ENCODE measurements at places on chromosomes 2 and 18.

DNA sequence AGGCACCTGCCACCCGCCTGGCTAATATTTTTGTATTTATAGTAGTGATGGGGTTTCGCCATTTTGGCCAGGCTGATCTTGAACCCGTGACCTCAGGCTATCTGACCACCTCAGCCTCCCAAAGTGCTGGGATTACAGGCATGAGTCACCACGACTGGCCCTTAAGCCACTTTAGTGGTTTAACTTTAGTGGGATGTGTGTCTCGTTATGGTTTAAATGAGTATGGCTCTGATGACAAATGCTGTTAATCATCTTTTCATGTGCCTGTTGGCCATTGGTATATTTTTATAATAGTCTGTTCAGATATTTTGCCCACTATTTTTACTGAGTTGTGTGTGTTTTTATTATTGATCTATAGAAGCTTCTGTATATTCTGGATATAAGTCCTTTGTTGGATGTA lies 205.9 kb downstream of the MYO1B start:
- no peak for DNase-seq

- no peak for DNase-seq
These were observed 78.9 kb downstream of the COPS8 start for GRCh38 chr2:237164474-237165042.

DNA sequence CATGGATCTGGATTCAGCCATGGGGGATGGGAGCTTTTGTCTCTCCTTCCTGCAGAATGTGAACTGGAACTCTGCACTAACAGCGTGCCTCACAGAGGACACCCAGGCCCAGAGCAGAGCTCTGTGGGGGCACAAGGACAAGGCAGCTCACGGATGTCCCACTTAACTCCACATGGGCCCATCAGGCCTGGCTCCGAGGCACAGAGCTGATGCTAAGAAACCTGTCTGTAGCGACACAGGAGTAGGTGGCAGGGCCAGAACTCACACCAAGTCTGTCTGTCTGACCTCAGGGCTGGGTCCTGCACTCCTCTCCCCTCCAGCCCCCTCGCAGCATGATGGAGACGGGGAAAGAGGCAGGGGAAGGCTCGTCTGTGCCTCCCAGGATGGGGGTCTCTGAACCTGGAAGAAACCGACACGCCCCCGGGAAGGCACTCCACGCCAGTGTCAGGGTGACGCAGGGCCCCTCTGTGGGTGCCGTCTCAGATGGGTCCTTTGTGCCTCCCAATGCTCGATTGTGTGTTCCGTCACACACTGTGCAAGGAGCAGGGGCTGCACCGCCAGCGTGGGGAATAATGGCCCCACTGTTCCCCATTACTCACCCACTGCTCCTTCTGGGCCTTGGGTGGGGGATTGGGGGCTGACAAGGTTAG lies 36.6 kb downstream of the FAM178B start:
- DNase-seq = no peak

DNA sequence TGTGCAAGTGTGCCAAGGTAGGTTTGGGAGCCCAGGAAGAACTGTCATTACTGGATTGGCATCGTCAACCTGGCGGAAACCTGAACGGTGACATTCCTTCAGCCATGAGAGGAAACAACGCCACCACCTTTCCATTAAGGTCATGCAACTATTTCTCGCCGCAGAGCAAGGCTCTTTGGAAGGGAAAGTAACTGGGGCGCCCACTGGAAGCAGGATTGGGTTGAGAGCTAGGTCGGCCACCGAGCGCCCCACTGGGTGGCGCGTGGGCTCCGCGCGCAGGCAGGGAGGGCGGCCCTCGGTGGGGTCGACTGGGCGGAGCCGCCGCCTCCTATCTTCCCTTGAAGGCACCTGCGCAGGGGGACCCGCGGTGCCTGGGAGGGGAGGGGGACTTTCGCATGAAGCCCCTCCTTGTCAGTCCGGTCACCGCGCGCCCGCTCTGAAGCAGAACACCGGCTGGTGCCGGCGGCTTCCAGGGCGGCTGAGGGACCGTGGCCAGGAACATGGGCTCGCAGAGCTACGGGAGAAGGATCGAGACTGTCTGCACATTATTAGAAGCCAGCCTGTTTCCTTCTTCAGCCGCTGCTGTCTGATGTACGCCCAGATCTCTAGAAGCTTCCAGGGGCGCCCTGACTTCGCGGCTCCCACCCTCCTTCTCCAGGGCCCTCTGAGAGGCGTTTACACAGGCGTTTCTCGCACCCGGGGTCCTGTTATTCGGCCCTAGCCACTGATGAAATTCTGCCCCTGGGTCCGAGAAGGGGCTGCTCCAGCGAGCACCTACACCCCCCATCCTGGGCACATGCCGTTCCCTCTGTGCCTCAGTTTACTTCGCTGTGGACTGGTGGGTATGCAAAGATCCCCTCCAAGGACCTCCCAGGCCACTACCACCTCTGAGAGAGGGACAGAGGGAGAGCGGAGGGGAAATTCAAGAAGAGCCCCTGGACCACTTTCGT lies 27.3 kb upstream of the MAL start:
- no peak for DNase-seq

- no peak for DNase-seq
These were observed 59.4 kb downstream of the MMADHC start for GRCh38 chr2:149527998-149528755.

DNA sequence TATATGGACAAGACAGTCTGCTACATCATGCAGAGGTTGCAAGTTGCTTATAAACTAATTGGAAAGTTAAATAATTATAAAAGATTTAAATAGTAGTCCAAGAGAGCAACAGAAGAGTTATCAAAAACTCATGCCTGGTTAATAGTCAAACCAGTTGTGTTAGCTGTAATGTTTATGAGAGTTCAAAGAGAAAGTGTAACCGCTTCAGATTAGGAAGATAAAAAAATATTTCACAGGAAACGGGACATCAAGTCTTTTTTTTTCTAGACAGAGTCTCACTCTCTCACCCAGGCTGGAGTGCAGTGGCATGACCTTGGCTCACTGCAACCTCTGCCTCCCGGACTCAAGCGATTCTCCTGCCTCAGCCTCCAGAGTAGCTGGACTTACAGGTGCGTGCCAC lies 34.6 kb upstream of the RNF125 start:
- DNase-seq = no peak

DNA sequence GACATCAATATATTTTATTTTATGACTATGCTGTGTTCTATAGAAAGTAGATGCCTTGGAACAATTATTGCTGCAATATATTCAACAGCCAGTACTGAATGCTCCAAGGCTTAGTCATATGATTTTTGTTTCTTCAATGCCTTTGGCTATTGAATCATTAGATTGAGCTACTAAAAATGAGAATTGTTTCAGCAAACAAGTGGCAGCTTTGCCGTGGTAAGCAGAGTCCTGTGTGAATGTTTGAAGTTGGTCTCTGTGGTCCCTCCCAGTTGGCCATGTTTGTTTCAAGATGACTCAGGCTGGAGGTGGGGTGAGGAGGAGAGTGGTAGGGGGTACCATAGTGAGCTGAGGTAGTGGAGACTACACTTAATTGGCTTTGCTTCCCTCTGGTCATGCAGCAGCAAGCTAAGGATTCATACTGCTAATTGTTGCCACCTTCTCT lies 198.6 kb upstream of the EPAS1 start:
- no peak for DNase-seq

GRCh38 chr2:207768168-207768865 lies 1.4 kb downstream of the FZD5 start:
- no peak for DNase-seq

- DNase-seq = no peak
These were observed 21.3 kb upstream of the ACKR3 start for GRCh38 chr2:236548179-236548921.

DNA sequence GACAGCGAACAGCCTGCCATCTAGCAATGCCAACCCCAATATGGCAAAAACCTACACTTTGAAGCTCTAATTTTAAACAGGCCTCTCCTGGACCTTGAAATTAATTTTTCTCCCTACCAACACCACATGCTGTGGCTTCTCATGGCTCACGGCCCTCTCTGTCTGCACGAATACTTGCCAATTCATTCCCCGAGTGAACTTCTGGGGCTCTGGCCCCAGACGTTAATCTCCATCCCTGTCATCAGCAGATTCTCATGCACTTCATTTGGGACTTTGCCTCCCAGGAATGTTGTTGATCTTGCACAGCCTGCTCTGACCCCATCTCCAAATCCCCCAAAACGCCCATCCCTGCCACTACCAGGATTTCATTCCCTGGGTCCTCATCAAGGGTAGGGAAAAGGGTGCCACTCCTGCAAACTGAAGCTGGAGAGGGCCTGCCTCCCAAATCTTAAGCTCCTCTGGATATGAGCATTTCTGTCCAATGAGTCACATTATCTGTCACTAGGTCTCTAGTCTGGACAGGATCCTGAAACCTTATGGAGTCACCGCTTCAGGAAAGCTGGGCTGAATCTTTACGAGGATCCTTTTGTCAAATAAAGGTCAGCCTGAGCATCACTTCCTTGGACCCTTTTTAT lies 10.4 kb downstream of the FIGLA start:
- no peak for DNase-seq

DNA sequence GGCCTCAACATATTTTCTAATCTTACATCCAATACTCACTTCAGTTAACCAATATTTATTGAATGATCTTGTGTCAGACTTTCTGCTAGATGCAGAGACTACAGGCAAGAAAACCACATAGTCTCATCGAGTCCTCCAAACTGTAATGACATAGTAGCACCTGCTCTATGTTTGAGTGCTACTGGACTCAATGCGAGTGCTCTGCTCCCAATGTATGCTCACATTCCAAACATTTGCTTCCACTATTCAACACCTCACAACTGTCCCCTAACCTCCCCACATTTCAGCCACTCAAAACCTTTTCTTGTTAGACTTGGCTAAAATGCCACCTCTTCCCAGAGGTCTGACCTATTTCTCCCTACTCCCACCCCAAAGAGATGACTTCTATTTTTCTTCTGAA lies 65.2 kb downstream of the SLC66A3 start:
- no peak for DNase-seq

DNA sequence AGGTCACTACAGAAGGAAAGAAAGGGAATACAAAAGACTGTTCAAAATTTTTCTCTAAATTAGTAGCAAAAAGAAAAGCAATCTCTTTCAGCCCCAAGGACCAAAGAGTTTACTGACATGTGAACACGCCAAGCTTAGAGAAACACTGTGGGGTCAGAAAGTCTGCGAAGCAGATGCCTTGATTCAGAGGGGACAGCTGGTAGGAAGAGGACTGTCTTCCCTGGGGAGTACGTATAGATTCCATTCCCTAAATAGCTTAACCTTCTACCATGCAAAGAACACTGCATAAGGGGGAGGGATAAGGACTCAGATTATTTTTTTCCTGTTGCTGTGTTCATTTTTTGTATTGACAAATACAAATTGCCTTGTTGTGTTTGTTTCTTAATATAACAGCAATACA lies 96.1 kb downstream of the IRS1 start:
- DNase-seq = no peak

DNA sequence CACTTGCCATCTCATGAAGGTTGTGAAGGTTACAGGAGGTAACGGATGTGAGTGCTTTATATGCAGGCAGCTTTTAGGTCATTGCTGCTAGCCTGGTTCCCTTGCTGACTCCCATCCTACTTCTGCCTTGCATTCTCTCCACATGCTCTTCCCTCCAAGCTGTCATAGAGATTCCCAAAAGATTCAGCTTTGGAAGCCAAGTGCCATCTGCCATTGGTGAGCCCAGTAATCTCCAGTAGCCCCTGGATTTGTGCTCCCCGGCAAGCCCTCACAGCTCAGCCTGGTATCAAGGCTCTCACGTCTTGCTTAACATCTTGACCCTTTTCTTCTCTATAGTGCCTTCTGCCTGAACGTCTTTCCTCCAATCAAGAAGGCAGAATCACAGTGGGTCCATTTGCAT lies 61.6 kb downstream of the MYT1L start:
- DNase-seq = no peak

- no peak for DNase-seq
These were observed 29.4 kb upstream of the TSPYL6 start for GRCh38 chr2:54285451-54285850.

DNA sequence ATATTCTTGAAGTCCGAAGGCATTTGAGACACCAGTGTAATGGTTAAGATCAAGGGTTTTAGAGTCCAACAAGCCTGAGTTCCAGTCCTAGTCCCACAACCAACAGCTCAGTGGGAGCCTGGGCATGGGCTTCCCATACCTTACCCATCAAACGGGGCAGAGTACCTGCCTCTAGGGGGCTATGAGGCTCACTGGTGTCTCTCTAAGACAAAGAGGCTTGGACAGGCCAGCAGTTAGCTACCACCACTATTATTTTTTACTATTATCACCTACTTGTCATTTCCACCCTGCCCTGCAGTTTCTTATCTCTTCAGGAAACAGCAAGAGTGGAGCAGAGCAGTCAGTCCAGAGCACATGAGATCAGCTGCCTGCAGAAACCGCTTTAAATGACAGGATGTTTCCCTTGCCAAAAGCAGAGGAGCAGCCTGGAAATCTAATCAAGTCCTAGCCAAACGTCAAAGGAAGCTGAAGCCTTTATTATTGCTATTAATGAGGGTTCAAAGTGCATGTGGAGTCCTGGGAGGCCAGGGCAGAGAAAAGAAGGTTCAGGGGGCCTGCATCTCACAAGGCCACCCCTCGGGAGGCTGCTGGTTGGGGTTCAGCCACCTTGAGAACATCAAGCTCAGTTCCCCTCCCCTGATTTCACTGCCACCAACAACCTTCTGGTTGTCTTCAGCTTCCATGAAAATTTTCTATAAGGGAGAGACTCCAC lies 66.6 kb downstream of the STPG4 start:
- DNase-seq = no peak

DNA sequence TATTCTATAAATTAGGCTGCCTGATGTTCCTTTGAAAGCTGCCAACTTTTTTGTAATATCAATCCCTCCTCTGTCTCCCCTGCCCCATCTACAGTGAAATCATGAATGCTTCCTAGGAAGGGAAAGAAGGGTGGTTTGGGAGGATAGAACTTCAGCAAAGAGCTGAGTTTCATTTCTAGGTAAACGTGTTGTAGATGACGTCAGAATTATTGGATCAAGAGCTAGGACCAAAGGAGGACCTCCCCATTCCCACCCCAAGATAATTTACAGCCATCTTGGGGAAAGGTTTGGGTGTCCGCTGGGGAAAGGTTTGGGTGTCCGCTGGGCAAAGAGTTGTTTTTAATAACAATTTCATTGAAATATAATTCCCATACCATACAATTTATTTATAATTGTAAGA lies 11.2 kb upstream of the ANKRD53 start:
- no peak for DNase-seq

DNA sequence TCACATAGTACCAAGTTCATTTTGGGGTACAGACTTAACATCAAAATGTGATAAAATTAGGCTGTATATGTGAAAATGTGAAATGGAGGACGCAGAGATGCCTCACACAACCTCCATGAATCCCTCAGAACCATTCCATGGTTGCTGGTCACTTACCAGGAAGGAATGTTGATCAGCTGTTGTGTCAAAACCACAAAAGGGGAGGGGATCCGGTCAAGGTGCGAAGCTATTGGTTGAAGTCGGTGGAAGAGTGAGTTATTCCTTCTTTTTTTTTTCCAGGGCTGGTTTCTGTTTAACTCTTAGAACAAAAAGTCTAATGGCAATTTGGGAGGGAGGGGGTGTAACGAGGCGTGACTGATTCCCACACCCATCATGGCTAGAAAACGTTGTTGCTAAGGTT lies 32.3 kb upstream of the REG3A start:
- DNase-seq = no peak

DNA sequence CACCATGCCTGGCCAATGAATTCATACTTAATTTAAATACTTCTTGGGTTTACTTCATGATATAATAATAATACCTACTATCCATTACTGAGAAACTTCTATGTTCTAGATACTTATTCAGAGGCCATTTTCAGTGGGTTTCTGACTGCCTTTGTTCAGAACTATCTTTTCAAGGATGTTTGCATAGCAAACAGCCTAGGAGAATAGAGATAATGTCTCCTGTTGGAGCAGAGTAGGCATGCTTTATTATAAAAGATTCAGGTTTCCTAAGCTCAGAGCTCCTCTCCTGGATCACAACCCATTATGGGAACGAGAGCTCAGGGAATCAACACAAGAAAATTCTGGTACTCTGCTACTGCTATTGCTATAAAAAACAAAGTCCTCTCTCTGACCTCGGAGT lies 11.1 kb downstream of the FASTKD1 start:
- no peak for DNase-seq

Measured in activated naive CD8-positive, alpha-beta T cell treated with anti-CD3 and anti-CD28 coated beads, Interleukin-2, amount 50 U/mL, for 16 hours (primary cell).